ENCODE measurements at places on chromosomes 16 and 17.

- DNase-seq = peak; percentile 3
Measured at GRCh38 chr17:53462393-53462811, 360.3 kb upstream of the KIF2B start.

DNA sequence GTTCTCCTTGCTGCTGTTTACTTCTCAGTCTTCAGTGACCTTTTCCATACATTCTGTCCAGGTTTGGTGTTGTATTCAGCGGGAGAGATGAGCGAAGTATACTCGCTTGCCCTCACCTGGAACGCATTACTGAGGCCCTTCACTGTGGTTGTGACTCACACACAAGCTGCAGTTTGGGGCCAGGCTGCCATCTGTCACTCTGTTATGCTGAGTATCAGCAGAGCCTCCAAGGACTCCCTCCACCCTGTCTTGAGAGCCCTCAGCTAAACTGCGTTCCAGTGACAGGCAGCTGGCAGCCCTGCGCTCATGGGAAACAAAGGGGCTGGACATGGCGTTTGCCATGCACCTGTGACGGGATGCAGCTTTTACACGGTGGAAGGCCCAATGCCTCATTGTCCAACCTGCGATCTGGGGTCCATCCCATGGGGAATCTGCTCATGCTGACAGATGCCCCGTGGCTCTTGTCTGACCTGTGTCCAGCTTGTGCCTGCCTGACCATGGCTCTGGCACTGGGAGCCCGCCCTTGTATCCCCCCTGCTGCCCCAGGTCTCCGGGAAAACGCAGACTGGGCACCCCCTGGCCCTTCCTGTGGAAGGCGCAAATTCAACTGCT is 6.5 kb upstream of the ZNF778 start:
- DNase-seq = no peak

DNA sequence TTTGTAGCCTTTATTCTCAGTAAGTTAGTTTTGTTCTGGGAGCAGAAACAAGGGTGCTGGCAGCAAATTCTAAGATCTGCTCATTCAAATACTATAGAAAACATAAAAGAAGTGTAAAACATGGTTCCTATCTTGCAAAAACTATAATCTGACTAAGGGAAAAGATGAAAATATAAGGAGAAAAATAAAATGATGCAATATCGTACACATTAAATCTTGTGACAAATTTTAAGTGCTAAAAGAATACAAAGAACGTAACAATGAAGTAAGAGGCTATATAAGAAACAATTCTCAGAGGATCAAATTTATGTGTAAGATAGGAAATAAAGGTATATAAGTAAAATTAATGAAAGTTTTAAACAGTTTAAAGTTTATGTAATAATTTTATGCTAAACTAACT is 224.6 kb downstream of the CEP112 start:
- DNase-seq = no peak

- DNase-seq = no peak
Measured at GRCh38 chr16:50696126-50696525, 2.7 kb downstream of the NOD2 start.

DNA sequence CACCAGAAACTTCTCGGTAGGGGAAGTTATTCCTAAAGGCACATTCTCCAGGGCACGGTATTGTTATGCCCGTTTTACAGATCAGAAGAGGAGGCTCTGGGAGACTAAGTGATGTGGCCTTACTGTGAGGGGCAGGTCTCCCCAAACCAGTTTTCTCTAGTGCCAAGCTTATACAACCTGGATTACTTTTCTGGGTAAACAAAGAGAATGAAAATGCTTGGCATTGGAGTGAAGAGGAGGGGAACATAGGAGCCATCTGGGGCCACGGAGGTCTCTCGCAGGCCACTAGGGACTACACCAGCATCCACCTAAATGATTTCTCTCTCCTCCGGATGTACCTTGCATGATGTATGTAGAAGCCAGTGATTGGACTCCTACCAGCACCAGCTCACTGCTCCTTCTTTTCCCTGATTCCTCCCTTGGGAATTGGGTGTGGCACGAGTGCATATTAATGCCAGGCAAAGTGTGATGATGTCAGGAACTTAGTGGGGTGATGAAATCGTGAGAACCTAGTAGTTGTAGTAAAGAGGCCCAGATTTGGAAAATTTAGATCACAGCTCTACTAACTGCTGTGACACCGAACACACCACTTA is 674 bp downstream of the TOM1L1 start:
- no peak for DNase-seq

DNA sequence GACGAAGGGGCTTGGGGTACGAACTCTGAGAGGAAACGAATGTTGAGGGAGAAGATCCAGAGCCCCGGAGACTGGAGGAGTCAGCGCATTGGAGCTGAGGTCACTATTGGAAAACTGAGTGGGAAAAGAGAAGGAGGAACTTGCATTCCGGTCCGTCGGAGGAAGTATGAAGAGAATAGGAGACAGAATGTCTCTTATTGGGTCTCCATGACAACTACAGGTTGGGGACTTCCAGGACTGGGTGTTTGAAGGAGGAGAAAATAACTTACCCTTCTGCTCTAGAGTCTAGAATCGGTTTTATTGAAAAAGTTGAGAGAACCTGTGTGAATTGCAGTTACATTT is 537 bp downstream of the GOSR1 start:
- no peak for DNase-seq

DNA sequence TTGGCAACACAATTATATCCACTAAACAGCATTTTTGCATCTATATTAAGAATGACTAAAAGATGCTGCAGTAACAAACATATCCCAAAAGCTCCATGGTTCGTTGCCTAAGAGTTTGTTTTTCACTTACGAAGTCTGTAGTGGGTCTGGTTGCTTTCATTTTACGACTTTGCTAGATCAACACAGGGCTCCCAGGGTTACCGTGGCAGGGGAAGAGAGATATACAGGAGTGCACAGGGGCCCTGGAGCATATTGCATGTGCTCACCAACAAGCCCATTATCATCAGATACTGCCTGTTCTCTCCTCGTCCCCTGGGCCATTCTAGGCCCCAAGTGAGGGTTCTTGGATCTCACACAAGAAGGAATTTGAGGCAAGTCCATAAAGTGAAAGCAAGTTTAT is 3.1 kb upstream of the MMP2 start:
- DNase-seq = no peak

DNA sequence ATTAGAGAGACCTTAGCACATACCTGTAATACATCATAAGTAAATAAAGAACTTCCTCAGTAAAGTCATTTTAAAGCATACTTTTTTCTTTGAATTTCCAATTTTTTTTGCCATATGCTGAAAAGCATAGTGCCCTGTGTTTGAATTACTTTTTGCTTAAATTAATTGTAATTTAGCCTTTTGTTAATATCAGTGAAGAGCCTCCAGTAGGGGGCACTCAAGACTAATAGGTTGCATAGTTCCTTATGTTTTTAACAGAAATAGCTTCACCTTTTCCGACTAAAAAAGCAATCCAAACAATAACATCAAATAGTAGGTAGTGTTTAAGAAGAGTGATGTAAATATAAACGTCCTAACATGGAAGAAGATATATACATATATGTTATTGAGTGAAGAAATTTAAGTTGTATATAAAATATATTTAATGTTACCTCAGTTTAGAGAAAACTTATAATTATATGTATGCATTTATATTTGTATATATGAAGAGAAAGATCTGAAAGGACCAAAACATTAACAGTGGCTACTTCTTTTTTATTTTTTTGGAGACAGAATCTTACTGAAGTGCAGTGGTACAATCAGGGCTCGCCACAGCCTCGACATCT is 18.6 kb downstream of the RAD51C start:
- DNase-seq = peak; percentile 50

DNA sequence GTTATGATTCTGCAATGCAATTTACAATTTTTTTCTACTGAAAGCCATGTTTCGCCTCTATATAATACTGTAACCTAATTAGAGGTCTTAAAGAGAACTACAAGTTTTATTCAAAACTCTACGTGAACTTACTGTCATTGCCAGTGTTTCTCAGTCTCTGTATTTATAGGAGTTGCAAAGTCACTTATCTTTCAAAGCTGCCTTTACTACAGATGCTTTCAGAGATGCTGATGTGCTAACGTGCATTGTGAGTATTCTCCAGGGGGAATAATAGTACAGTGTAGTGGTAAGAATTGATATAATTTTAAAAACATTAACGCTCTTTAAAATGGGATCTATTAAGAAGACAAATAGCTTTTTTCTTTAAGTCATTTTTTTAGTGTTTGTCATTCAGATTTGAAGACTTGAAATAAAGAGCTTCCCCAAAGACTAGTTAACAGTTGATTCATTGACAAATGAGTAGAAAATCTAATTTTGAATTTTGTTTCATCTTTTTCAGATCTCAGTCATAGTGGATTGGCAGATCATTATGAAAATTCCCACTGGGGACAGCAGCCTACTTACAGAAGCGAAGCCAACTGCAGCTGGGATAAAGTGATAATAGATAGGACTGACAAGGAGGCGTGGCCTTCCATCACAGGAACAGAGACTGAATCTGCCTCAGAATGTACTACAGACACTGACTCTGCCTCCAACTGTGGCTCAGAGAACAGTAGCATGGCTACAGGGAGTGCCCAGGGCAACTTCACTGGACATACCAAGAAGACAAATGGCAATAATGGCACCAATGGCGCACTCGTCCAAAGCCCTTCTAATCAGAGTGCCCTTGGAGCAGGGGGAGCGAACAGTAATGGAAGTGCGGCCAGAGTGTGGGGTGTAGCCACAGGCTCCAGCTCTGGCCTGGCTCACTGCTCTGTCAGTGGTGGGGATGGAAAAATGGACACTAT is 79.9 kb downstream of the TMC6 start:
- DNase-seq = no peak
